ENCODE measurements at places on chromosomes 4 and X.

DNA sequence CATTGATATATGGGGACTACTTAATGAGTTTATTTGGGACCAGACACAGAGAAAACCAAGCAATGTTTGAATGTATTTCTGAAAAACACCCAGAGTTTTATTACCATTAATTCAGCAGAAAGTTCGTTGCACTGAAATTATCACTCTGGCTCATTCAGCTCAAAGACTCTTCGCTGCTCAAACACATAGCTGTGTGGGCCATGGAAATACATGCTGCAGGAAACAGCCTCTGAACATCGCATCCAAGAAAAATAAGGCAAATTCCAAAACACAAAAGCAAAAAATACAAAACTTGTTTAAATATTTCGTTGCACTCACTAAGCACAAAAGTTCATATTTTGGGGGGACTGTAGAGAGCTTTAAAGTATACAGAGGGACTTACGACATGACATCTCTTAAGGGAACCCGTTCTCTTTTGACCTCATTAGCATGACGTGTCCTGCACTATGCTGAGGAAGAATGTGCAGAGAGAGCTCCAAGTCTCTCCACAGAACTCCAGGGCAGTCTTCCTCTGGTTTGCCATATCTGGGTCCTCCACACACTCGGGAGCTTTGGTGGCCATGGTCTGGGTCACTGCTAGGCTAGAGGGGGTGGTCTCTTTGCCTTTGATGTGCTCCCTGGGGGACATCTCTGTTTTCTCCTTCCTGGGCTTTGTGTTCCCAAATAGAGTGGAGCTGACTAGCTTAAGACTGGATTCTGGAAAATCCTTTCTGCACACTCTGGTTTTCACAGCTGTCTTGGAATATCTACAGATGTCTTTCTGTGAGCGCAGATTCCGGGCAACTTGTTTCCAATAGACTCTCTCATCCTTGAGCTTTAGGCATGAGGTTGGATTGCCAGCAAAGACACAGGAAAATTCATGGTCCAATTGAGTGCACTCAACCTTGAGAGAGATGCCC is 2.8 kb downstream of the FGFBP1 start:
- H3K4me1 ChIP-seq, result peaks cover 29% of the 10 kb centered on the region
- peaks cover 33% of the 10 kb centered on the region for H3K36me3 ChIP-seq
- peak overlapping the region; percentile 81 for H3K27ac ChIP-seq
- no peaks in the 10 kb centered on the region for H3K27me3 ChIP-seq
- no peak for DNase-seq
- peak overlapping the region; percentile 56 for H3K4me3 ChIP-seq

DNA sequence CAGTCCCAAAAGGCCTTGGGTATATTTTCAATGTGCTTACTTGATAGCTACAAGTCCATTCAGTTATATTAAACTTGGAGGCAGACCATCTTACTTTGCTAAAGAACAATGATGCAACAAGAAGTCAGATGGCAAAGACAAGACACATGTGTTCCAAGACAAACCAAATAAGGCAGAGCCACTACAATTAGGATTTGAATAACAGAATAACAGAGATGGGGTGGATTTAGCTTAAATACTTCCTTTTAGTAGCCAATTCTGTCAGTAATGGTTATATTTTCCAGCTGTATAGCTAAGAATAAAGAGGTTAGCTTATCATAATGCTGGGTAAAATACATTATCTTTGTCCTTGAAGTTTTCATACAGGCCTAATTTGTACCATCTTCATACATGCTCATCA is 37.7 kb upstream of the FRAS1 start:
- H3K36me3 ChIP-seq, result no peaks in the 10 kb centered on the region
- no peak overlapping the region for H3K4me3 ChIP-seq
- no peak for DNase-seq
- H3K4me1 ChIP-seq, result no peaks in the 10 kb centered on the region

DNA sequence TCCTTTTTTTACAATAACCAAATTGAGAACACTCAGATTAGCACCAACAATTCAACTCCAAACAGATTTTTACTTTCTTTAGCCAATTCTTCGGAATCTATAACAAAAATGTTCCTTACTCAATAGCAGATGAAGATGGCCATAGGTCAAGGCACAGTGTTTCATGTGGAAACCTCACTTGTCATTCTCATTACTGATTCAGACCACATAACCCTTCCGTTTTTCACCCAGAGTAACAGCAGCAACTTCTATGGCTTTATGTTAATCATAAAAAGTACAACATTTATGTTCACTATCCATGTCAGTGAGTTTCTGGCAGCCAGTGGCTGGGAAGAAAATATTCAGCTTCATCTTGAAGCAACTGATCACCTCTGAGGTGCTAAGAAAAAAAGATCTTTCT is 358.3 kb upstream of the TECRL start:
- no peak overlapping the region for H3K27ac ChIP-seq
- no peak overlapping the region for H3K4me3 ChIP-seq

DNA sequence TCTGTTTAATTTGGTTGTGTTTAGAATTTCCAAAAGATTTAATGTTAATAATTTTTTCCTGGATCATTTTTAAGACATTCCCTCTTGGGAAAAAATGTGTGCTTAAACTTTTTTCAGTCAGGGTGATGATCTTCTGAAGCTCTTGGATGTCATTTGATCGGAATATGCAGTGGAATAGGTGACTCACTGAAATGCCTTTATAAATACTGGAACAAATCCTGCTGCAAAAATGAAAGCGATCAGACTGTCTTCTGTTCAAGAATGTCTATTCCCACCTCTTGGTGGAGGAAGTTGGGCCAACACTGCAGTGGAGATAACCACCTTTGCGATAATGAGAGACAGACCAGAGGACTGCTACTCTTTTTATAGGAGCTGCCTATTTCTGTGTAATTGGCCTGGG is 46.7 kb downstream of the LARP1B start:
- H3K27ac ChIP-seq, result no peak overlapping the region
- H3K27me3 ChIP-seq, result no peaks in the 10 kb centered on the region
- H3K36me3 ChIP-seq, result peaks cover 64% of the 10 kb centered on the region
- no peaks in the 10 kb centered on the region for H3K4me1 ChIP-seq

All from RWPE2 (cell line).